ENCODE measurements at places on chromosomes 3 and 15.

GRCh38 chr3:145243875-145244274, 917.1 kb downstream of the PLOD2 start:
- DNase-seq: no peak

DNA sequence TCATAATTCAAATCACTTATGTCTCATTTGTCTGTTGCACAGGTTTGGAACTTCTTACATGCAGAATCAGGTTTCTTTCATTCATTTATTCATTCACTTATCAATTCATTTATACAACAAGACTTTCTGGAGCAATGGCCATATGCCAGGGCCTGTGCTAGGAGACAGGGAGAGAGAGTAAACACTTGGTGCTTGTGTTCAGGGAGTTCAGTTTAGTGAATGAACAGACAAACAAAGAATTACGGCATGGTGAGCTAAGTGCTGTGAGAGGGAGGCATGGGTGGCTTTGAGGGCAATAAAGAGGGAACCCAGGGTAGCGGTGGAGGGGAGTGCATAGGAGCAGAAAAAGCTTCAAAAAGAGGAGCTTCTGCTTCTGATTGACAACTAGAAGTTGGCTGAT, 8.5 kb upstream of the IREB2 start:
- DNase-seq: no peak

DNA sequence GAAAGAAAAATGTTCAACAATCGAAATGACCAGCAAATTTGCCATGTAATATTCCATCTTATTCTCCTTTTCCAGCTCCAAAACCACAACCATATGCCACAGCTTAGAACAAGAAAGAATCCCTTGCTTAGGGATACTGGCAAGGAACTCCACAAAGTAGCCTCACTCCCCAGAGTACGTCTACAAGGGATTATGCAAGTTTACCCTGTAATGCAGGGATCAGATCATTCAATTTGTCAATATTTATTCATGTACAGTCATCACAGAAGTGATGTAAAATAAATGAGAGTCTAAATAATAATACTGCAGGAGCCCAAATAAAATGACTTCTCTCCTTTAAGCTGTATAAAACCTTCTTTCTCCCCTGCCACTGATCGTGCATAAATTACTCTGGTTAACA, 23.5 kb upstream of the MYO1E start:
- DNase-seq: no peak

- DNase-seq: no peak
Measured at GRCh38 chr3:27767000-27767399, 44.9 kb upstream of the EOMES start.

- DNase-seq: no peak
Measured at GRCh38 chr3:170207717-170208116, 14.5 kb upstream of the PRKCI start.

- DNase-seq: no peak
Measured at GRCh38 chr3:16079519-16079918, 95.0 kb upstream of the GALNT15 start.

DNA sequence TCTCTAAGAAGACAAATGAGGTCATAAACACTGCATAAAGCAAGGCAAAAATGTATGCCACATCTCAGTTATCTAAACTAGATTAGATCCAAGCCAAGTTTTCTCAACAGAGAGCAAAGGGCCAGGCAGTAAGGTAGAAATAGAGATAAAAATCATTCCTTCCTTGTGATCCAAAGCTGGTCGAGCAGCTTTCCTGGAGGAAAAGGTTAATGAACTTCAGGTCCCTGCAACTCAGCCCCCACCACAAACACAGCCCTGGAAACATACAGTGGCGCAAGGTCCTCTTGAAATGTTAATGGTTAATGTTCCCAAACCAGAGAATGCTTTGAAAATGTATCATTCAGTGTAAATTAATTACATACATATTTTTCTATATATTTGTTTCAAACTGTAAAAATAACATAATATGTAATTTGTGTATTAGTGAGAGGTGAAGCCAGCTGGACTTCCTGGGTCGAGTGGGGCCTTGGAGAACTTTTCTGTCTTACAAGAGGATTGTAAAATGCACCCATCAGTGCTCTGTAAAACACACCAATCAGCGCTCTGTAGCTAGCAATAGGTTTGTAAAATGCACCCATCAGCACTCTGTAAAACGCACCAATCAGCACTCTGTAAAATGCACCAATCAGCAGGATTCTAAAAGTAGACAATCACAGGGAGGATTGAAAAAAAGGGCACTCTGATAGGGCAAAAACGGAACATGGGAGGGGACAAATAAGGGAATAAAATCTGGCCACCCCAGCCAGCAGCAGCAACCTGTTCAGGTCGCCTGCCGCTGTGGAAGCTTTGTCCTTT, 17.1 kb downstream of the LYSMD2 start:
- DNase-seq: no peak

GRCh38 chr15:56211960-56212550, 31.6 kb downstream of the RFX7 start:
- no peak for DNase-seq

- DNase-seq: no peak
Measured at GRCh38 chr15:40053831-40054604, 15.0 kb upstream of the SRP14 start.

GRCh38 chr3:55036883-55037577, 109.2 kb upstream of the LRTM1 start:
- DNase-seq: no peak

DNA sequence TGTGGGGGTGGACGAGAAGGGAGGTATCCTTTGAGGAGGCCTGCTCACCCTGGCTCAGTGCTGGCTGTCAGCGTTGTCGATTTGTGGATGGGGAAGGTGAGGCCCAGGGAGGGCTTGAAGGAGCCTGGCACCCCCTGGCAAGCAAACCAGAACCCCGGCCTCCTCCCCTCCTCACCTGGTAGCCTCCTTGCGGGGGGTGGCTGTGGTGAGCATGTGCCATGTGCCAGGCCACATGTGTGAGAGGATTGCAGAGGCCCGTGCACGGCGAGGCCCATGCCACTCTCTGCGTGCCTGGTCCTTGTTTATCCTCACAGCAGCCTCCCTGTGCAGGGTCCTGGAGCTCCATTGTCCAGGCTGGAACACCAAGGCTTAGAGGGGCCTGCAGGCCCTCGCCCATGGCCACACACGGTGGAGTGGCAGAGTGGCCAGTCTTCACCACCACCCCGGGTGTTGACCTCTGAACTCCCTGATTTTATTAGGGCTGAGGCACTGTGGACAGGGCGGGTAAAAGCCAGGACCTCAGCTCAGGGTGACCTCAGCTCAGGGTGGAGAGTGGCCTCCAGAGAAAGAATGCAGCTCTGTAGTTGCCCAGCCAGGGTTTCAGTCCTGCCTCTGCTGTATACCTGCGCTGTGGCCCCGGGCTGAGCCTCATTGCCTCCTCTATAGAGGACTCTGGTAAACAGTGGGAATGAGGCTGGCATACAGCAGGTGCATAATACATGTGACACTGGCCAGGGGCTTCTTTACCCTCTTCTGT, 29.1 kb downstream of the HDAC11 start:
- no peak for DNase-seq

DNA sequence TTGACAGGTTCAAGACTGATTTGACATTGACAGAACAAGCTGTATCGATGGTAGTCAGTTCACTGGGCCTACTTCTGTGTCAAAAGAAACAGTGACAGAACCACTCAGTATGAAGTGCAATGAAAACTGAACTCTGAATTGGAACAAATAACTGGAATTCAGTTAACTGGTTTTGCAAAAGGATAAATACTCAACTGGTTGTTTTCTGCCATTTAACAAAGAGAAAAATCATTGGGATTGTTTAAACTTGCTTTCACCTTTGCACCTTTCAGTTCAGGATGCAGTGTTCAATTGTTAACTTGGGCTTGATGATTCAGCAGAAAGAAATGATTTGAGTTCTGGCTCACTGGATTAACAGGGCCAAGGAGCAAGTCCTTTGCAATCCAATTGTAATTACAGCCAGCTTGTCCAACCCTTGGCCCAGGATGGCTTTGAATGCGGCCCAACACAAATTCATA, 4.9 kb downstream of the BTD start:
- DNase-seq: no peak

GRCh38 chr15:42065033-42065432, 29.3 kb downstream of the PLA2G4D start:
- peak; percentile 35 for DNase-seq

DNA sequence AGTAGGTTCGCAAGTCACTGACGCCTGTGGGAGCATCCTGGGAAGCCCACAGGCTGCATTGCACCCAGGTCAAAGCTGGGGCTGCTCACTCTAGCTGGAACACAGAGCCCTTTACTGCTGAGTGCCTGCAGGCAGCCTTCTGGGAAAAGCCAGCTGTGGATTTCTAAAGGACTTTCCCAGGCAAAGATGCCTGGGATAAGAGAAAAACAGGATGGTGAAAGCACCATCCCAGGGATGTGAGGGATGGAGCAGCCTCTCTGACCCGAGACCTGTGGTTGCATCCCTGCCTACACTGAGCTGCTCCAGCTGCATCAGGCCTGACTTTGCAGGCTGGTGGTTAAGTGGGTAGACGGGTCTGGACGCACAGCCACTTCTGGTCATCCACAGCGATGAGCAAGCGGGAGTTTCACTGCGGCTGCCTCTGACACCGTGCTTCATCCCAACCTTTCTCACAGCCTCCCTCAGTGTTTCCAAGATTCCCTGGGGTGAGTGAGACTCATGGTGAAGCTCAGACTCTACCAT, 52.5 kb upstream of the AMOTL2 start:
- no peak for DNase-seq

DNA sequence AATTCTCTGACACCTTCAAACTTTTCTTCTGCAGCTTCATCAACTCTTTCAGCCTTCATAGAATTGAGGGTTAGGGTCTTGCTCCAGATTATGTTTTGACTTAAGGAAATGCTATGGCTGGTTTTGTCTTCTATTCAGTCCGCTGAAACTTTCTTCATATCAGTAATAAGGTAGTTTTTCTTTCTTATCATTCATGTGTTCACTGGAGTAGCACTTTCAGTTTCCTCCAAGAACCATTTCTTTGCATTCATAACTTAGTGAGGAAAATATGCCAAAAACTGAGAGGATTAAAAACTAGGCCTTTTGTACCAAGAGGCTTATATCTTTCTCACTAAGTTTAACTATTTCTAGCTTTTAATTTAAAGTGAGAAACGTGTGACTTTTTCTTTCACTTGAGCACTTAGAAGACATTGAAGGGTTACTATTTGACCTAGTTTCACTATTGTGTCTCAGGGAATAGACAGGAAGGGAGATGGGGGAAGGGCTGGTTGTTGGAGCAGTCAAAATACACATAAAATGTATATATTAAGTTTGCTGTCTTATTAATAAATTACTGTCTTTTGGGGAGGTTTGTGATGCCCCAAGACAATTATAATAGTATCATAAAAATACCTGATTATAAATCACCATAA, 1110.1 kb downstream of the TBL1XR1 start:
- DNase-seq: no peak

GRCh38 chr3:134666466-134666865, 15.6 kb upstream of the KY start:
- no peak for DNase-seq

GRCh38 chr3:23096041-23096440, 107.1 kb upstream of the UBE2E2 start:
- DNase-seq: no peak

DNA sequence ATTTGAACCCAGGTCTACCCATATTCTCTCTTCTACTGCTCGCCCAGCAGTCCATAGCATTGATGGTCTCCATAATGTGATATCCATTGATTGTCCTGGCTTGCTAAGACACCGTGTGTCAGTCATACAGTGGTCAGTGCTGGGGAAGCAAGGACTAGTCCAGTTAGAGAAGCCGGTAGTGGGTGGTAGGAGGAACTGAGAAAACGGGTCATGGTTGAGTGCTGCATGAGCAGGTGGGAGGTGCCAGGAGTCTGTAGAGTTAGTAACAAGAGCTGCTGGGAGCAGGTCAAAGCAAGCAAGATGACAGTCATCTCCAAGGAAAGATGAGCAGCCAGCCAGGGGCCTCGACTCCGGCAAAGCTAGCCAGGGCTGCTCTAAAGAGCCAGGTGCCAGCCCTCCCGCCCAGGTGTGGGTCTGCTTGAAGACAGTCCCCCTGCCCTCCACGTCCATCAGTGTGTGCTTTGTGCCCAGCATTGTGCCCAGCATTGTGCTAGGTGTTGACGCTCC, 29.5 kb upstream of the USP3 start:
- no peak for DNase-seq

- DNase-seq: peak; percentile 30
Measured at GRCh38 chr3:46614431-46614830, 2.1 kb downstream of the FAM240A start.

DNA sequence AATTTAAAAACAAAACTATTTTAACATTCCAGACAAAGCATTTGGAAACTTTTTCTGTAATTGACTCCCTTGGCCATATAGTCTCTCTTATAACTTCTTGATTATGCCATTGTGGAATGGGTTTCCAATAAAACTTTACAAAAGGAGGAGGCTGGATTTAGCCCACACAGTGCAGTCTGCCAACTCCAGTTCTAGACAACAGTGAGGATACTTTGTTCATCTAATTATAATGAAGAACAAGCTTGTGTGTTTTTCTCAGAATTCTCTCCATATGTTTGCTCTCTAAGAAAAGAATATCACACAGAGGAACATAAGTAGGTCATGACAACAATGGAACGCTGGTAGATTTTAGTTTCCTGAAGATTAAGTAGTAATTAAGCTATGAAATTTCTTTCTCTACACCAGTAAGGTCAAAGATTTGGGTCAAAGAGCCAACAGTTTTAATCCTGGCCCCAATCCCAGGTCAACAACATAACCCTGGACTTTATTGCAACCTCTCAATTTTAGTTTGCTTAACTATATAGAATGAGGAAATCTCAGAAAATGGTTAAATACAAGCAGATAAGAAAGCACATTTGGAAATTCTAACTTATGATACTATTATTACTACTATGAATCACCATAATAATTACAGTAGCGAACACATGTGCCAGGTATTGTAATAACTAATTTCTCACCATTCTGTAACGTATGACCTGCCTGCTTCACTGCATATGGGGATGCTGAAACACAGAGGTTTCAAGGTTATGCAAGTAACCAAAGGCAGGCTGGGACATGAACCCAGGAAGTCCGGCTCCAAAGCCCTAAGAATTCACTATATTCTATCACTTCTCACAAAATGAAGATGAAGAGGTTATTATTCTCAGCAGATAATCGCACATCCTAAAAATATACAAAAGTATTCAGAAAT, 65.7 kb downstream of the TJP1 start:
- no peak for DNase-seq

GRCh38 chr3:128217702-128218547, 64.6 kb downstream of the EEFSEC start:
- no peak for DNase-seq

DNA sequence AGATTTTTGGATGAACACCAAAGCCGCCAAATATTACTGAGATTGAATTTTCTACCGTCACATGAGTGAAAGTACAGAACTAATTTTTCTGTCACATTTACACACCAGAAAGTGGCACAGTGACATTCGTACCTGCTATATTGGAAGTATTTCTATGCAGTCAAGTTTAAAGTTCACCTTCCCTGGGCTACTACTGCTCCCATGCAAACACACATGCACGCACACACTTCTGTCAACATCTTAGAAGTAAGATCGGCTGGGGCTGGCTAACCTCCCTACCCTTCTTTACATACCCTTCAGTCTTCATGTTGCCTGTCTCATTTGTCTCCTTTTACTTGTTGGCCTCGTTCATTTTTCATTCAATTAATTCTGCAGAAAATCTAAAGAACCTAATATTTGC, 19.0 kb upstream of the TM4SF1 start:
- DNase-seq: no peak
